ENCODE measurements at places on chromosomes 1 and 21.

DNA sequence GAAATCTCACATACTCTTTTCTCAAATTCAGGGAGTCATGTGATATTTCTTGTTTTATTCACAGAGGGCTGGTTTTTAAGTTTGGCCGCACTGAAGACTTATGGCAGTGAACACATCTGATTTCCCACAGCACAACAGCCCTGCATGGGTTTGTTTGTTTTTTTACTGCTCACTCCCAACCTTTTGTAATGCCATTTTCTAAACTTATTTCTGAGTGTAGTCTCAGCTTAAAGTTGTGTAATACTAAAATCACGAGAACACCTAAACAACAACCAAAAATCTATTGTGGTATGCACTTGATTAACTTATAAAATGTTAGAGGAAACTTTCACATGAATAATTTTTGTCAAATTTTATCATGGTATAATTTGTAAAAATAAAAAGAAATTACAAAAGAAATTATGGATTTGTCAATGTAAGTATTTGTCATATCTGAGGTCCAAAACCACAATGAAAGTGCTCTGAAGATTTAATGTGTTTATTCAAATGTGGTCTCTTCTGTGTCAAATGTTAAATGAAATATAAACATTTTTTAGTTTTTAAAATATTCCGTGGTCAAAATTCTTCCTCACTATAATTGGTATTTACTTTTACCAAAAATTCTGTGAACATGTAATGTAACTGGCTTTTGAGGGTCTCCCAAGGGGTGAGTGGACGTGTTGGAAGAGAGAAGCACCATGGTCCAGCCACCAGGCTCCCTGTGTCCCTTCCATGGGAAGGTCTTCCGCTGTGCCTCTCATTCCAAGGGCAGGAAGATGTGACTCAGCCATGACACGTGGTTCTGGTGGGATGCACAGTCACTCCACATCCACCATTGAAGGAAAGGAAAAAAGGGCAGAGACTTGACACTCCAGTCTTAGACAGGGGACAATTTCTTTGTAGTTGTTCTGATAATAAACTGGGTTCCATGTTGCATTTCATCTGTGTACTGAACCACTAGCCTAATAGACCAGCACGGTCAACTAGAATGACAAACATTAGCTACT lies 22.8 kb downstream of the TMEM50A start:
- peak; percentile 30 for DNase-seq

DNA sequence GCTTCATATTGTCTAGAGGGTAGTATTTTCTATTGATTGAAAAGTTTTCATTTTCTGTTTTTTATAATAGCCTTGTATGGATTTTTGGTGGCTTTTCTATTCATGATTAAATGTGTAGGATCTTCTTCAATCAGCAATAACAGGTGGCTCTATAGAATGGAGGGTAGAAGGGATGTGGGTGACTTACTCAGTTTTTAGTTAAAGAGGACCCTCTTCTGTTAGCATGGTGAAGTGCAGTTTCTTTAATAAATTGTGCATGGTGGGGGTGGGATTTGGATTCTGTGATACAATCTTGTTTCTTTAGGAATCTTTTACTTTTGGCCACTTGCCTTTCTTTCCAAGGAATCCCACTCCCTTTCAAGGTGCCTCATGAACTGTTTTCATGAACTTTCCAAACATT lies 64.7 kb downstream of the SLC35A3 start:
- DNase-seq, result no peak

GRCh38 chr21:43824333-43825241 lies 35.2 kb downstream of the RRP1 start:
- DNase-seq, result no peak

- no peak for DNase-seq
Observed at GRCh38 chr1:7488475-7488842, 282.6 kb upstream of the VAMP3 start.

- no peak for DNase-seq
Observed at GRCh38 chr21:15809818-15810217, 80.0 kb downstream of the USP25 start.

DNA sequence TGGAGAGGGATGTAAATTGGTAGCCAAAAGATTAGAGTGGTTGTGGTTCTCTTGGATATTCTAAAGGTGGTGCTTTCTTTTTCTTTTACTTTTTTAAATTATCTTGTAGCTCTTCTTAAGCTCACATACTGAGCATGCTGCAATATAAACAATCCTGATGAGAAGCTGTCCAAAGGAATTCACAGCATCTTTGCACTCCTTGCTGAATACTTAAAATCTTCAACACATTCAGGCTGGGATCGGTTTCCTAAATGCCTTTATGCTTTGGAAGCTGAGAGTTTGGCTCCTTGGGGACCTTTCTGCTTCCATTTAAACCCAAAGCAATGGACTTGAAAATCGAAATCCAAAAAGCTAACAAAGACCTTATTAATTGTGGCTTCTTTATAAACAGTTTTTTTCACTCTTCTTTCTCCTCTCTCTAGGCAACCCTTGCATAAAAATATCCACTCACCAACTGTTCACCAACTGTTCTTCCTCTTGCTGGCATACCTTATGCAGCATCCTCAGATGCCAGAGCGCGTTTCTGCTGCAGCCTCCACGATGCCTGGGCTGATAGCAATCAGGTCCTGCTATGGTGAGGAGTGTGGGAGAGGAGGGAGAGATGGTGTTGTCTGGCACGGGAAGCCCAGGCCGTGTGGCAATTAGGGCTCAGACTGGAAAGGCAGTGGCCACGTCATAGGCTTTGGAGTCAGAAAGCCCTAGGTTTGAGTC lies 535.8 kb upstream of the DAB1 start:
- DNase-seq, result no peak

Measured in femur (tissue), 1 donor.